ENCODE measurements at places on chromosomes 6 and 20.

DNA sequence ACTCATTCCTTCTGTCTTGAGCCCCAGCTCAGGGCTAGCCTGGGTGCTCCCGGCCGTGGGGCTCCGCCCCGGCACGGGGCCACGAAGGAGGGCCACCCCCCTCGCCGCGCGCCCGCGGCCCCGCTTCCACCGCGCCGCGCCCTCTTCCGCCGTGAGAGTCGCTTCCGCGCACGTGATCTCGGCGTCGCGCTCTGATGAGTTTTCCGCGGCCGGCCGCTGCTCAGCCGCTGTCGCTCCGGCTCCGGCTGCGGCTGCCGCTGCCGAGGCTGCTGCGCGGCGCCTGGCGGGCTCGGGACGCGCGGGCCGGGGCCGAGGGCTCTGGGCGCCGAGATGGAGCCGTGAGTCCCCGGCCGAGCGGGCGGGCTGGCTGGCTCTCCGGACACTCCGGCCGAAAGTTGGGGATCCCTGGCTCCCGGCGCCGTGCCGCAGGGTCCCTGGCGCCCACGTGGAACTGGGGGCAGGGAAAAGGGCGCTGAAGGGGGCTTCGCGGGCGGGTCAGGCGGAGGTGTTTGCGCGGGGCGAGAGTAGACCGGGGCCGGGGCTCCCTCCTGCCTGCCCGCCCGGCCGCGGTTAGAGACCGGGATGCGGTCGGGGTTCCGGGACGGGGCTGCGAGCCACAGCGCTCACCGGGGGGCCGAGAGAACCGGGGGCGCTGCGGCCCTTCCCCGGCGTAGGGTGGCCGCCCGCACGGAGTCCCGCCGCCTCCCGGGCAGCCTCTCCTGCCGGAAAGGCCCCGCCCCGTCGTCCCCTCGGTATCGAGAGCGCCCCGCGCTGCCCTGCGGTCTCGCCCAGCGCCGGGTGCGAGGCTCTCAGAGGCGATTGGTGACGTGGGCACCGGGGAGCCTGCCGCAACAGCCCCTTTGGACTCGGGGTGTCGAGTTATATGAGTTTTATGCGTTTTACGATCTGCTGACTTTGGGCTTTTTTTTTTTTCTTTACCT, at the start of gene TMEM181:
TMEM181 (plus strand) TSS at position 197 of the 941 bp plus-strand sequence; CDS start at position 331, 134 bp downstream.
- peak; percentile 86 for DNase-seq

GRCh38 chr6:157329829-157330228, 6.5 kb upstream of the TMEM242 start:
- no peak for DNase-seq

DNA sequence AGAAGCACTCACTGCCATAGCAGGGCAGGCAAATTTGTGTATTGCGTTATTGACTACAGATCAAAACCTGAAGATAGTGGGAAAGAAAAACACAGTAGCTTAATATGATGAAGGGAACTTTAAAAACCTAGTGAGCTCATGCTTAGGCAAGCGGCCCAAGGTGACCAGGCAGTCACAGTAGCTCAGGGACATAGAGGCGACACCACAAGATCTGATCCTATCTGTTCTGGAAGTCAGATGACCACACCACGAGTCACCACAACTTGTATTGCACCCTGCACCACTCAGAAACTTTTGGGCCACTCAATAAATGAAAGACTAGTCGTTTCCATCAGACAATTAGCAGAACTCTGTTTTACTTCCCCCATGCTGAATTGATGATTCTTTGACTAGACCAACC, 4.9 kb downstream of the CLIC5 start:
- DNase-seq = no peak

GRCh38 chr20:1207293-1207878, 4.1 kb downstream of the C20orf202 start:
- DNase-seq = no peak

DNA sequence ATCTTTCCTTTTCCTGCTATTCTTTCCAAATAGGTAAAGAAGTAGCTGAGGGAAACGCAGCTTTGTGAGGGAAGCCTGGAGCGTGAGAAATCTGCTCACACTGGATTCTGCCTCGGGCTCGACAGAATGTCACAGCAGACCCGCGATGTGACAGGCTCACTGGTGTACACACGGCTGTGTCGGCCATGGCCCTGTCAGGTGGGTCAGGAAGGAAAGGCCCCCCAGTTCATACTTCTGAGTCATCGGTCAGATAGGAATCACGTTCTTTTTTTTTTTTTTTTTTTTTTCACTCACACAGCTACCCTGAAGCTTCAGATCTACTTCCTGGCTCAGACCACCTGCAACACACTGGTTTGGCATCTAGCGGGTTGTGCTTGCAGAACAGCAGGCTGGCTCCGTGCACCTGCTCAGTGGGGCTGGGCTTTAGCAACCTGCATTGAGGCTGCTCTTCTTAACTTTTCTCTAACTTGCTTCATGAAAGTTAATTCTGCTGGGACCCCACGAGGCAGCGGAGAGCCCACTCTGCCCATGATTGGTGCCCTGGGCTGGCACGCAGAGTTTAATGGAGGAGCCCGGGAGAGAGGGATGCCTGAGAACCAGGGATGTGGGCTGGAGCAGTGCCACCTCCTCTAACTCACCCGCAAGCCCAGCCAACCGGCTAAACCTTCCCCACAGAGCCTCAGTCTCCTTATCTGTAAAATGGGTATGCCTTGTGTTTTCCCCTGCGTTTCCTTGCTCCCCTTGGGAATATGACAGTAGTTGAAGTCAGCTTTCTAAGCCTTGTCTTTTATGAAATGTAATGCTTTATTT, 61.5 kb upstream of the FNDC1 start:
- peak; percentile 49 for DNase-seq

DNA sequence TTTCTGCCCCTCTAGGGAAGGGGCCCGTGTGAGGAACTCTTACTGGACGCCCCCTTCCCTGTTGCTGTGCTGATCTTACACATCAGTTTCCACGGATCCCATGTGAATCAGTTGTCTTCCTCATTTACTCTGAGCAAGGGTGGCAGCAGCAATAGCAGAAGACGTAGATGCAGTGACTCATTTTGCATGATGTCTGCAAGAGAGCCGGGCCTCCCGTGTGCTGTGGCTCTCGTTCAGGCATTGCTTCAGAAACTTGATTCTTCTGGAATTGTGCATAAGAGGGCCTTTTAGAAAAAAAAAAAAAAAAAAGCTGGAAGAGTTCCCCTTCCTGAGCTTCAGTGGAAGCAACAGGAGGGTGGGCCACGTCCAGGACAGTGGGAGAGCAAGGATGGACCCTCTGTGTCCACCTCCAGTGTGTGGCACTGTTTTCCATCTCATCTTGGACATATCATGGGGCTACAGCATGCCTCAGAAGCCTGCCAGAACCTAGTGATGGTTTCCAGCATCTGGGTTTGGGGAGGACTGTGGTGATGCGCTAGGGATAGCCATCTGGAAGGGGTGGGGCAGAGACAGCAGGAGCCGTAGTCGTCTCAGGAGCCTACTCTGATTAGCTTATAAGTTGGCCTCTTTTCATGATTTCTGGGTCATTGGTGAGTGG, 62.1 kb downstream of the FOXO3 start:
- DNase-seq = peak; percentile 61

DNA sequence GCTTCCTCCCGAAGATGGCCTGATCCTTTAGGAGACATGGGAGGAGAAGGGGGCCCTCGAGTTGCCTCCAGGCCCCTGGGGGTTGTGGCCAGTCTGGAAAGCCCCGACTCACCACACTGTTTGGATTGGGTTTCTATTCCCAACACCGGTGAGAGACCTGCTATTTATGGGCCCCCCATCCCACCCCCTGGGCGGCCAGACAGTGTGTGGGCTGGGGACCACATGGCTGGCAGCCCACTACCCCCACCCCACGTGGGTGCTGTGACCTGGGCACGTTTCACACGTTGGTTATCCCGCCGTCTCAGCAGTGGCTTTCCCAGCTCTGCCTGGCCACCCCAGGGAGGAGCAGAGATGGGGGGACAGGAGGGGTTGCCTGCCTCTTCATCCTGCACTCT, 116.1 kb downstream of the VEGFA start:
- DNase-seq = no peak
